Thoracic aorta (tissue), 2 donors: ENCODE measurements at places on chromosomes 3 and 15.

DNA sequence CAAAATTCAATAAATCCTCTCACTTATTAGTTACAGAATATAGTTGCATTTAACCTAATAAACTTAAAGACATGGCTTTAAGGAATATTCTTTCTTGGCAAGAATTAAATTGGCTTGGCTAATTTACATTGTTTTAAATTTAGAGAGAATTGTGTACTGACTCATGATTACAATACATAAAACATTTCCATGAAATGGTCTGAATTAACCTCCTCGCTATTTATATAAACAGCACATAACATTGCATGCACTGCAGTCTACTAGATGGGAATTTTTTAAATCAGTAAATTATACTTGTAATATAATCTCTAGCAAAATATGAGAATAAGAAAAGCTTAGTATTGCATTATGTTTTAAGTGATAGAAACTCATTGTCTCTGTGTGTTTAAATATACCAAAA, 268.9 kb downstream of the SHOX2 start:
- H3K27ac ChIP-seq: no peak overlapping the region
- H3K27me3 ChIP-seq: no peaks in the 10 kb centered on the region
- H3K36me3 ChIP-seq: no peaks in the 10 kb centered on the region
- no peaks in the 10 kb centered on the region for H3K4me1 ChIP-seq
- no peak for DNase-seq

- DNase-seq: no peak
- no peak overlapping the region for H3K4me3 ChIP-seq
- H3K27me3 ChIP-seq: no peaks in the 10 kb centered on the region
- no peak overlapping the region for H3K27ac ChIP-seq
Observed at GRCh38 chr3:63056932-63057331, 181.7 kb upstream of the CADPS start.

DNA sequence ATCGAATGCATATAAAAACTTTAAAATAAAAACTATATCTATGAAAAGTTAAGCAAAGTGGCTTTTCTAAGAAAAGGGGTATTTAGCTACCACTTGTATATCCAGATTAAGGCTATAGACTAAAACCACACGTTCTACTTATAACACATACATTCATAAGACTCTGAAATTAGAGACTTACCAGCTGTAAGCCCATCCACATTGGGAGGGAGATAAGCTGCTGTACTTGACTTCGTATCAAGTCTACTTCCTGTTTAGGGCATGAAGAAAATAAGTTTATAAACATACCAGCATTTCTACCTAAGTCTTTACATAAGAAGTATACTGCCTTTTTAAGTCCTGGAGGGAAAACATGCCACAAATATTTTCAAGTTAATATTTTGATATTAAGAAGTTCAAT, 27.7 kb downstream of the AQR start:
- DNase-seq: no peak
- H3K27me3 ChIP-seq: no peaks in the 10 kb centered on the region
- H3K4me1 ChIP-seq: peaks cover 6% of the 10 kb centered on the region
- no peak overlapping the region for H3K4me3 ChIP-seq

DNA sequence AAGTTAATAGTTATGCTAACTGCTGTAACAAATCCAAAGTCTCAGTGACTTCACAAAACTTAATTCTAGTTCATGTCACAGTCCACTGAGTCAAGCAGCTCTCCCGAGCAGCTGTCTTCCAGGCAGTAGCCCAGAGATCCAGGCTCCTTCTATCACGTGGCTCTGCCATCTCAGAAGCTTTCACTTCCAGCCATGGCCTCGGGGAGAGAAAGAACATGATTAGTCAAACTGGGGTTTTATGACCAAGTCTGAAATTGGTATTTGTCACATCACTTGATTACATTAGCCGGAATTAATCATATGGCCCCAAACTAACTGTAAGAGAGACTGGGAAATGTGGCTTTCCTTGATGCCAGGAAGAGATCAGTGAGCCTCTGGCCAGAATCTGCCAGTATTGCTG, 70.2 kb upstream of the DGKG start:
- H3K27me3 ChIP-seq: no peaks in the 10 kb centered on the region
- no peak for DNase-seq
- no peak overlapping the region for H3K4me3 ChIP-seq
- H3K27ac ChIP-seq: no peak overlapping the region

DNA sequence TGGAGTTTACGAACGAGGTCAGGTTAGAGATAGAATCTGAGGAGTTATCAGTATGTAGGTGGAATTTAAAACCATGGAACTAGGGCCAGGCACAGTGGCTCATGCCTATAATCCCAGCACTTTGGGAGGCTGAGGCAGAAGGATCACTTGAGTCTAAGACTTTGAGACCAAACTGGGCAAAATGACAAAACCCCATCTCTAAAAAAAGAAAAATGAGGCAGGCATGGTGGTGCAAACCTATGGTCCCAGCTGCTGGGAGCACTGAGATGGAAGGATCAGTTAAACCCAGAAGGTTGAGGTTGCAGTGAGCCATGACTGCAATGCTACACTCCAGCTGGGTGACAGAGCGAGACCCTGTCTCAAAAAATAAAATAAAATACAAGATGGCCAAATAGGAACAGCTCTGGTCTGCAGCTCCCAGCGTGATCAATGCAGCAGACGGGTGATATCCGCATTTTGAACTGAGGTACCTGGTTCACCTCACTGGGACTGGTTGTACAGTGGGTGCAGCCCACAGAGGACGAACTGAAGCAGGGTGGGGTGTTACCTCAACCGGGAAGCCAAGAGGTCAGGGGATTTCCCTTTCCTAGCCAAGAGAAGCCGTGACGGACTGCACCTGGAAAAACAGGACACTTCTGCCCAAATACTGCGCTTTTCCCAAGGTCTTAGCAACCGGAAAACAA, 33.3 kb downstream of the ZMAT3 start:
- no peak for DNase-seq
- no peaks in the 10 kb centered on the region for H3K27me3 ChIP-seq
- H3K4me3 ChIP-seq: no peak overlapping the region
- H3K4me1 ChIP-seq: peaks cover 21% of the 10 kb centered on the region
- H3K27ac ChIP-seq: no peak overlapping the region

DNA sequence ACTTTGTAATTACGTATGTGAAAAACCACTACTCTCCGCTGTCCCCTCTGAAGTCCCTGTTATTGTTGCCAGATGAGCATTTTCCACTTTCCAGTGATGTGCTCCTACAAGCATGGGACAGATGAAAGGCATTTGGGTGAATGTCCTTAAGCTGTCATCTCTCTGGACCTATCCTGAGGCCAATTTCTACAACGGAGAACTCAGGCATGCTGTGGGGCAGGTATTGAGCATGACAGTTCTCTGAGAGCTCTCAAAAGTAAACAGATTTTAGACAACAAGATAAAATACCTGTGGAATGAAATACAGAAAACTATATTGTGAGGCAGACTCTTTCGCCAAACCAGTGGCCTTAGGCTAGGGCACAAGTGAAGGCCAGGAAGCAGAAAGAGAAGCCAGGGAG, 656.5 kb upstream of the NR2F2 start:
- H3K27ac ChIP-seq: no peak overlapping the region
- H3K4me3 ChIP-seq: no peak overlapping the region
- DNase-seq: no peak
- H3K36me3 ChIP-seq: no peaks in the 10 kb centered on the region

DNA sequence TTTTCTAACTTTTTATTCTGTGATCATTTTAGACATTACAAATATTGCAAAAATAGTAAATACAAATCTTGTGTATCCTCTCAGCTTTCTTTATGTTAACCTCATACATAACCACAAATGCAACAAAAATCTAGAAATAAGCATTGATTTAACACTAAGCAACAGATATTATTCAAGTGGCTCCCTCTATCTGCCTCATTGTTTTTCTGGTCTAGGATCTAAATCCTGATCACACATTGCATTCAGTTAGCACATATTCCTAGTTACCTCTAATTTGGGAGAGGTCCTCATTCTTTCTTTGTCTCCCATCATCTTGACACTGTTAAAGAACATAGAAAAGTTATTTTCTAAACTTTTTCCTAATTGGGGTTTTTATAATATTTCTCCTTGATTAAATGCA, 1126.0 kb downstream of the ROBO2 start:
- H3K27me3 ChIP-seq: no peaks in the 10 kb centered on the region
- H3K27ac ChIP-seq: no peak overlapping the region
- no peaks in the 10 kb centered on the region for H3K36me3 ChIP-seq
- no peaks in the 10 kb centered on the region for H3K4me1 ChIP-seq

- H3K27ac ChIP-seq: no peak overlapping the region
- no peaks in the 10 kb centered on the region for H3K4me1 ChIP-seq
Observed at GRCh38 chr3:179977356-179977755, 59.4 kb downstream of the PEX5L start.

DNA sequence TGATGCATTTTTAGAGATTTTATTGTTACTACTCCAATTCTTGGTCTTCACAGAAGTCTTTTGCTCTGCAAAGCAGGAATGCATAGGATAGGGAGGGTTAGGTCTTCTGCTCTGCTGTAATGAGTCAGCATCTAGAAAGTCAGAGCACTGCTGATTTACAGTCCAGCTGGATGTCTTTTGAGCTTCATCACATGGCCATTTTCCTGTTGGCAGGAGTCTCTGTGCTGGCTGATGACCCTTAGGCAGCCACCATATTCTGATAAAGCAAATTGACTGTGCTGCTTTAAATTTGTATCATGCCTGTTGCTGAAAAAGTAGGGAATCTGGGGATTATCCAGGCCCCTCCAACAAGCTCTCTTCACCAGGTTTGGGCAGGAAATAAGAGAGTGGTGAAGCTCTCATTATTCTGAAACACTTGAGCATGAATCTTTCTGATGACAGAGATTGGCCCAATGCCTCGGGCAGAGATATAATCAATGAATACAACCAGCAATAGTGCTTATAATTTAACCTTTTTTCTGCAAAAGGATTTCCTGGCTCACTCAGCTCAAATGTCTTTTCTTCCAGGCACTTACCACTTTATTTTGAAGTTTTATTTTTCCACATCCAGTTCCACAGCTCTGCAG, 9.7 kb upstream of the CRBN start:
- no peaks in the 10 kb centered on the region for H3K4me1 ChIP-seq
- DNase-seq: no peak
- H3K4me3 ChIP-seq: no peak overlapping the region
- no peaks in the 10 kb centered on the region for H3K36me3 ChIP-seq

DNA sequence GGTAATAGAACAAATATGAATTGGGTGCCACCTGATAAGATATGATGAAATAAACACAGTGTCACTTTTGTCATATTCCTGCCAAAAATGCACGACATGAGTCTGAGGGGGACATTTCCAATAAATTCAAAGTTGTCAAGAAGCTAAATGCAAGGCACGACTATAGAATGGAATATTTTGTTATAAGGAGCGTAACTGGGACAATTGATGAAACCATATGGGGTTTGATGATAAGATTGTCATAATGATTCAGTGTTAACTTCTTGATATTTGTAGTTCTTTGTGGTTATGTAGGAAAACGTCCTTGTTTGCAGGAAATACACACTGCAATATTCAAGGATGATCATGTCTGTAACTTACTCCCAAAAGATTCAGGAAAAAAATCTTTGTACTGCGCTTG, 163.3 kb downstream of the MEX3B start:
- peaks cover 16% of the 10 kb centered on the region for H3K4me1 ChIP-seq
- no peaks in the 10 kb centered on the region for H3K27me3 ChIP-seq
- H3K27ac ChIP-seq: no peak overlapping the region

GRCh38 chr3:45885979-45886705, at the start of gene CCR9:
TSS of gene CCR9 (plus strand) at chr3:45886543. CDS start at chr3:45894934, 8,391 bp downstream.
- no peaks in the 10 kb centered on the region for H3K4me1 ChIP-seq
- no peaks in the 10 kb centered on the region for H3K27me3 ChIP-seq
- no peaks in the 10 kb centered on the region for H3K36me3 ChIP-seq
- no peak within 1 kb of the TSS for H3K27ac ChIP-seq

- no peak for DNase-seq
- no peaks in the 10 kb centered on the region for H3K36me3 ChIP-seq
- H3K4me1 ChIP-seq: no peaks in the 10 kb centered on the region
- no peaks in the 10 kb centered on the region for H3K27me3 ChIP-seq
- H3K27ac ChIP-seq: no peak overlapping the region
- no peak overlapping the region for H3K4me3 ChIP-seq
Observed at GRCh38 chr3:159114582-159114981, 312.7 kb downstream of the MFSD1 start.

GRCh38 chr15:84810073-84810840, 6.9 kb upstream of the ALPK3 start:
- DNase-seq: no peak
- no peak overlapping the region for H3K4me3 ChIP-seq
- H3K4me1 ChIP-seq: no peaks in the 10 kb centered on the region
- H3K27me3 ChIP-seq: no peaks in the 10 kb centered on the region
- no peaks in the 10 kb centered on the region for H3K36me3 ChIP-seq
- no peak overlapping the region for H3K27ac ChIP-seq

DNA sequence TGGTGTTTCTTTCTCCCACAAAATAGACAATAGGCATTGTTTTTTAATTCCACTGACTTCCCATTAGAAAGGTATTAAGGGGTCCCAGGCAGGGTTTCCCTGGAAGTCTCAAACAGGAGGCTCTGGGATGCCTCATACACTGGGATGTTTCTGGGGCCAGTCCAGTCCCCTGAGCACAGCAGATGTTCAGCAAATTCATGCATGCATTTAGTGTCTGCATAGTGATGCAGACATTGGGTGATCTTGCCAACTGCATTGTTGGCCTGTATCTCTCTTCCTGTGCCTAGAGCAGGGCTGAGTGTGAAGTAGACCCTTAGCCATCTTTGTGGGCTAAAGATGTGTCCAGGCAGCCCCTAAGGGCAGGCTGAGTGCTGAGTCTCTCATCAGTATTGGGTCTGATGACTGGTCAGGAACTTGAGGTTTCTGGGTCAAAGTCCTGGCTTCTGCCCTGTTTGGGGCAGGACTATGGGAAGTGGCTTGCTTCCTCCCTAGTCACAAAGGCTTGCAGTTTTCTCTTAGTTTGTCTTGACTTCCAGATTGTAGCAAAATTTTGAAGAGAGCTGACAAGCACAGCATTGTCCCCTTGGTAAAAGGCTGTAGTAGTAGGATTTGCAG, 56.5 kb downstream of the BSN start:
- H3K27ac ChIP-seq: no peak overlapping the region
- DNase-seq: no peak
- no peaks in the 10 kb centered on the region for H3K4me1 ChIP-seq
- no peaks in the 10 kb centered on the region for H3K27me3 ChIP-seq
- H3K4me3 ChIP-seq: no peak overlapping the region
- no peaks in the 10 kb centered on the region for H3K36me3 ChIP-seq

GRCh38 chr3:149366031-149366430, 11.4 kb downstream of the TM4SF1 start:
- H3K36me3 ChIP-seq: peaks cover 7% of the 10 kb centered on the region
- DNase-seq: no peak
- H3K4me1 ChIP-seq: peaks cover 11% of the 10 kb centered on the region
- no peaks in the 10 kb centered on the region for H3K27me3 ChIP-seq
- no peak overlapping the region for H3K27ac ChIP-seq

DNA sequence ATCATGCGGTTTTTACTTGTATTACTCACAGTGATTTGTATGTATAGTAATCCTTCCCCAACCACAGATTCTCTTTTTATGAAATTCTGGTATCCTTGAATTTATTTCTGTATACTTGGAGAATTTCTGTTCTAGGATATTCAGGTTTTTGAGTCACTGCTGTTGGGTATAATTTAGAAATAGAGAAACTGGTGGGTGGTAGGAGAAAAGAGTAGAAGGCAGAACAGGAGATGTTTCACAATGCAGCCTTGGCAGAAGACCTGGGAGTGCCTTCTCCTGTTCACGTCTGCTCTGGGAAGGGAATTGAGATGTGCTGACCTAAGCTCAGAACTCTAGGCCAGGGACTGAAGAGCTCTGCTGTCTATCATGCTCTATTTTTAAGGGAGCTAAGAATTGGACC, 193.6 kb downstream of the EPHB1 start:
- H3K27me3 ChIP-seq: no peaks in the 10 kb centered on the region
- H3K27ac ChIP-seq: no peak overlapping the region
- H3K4me3 ChIP-seq: no peak overlapping the region
- no peaks in the 10 kb centered on the region for H3K4me1 ChIP-seq
- no peaks in the 10 kb centered on the region for H3K36me3 ChIP-seq

GRCh38 chr3:181623924-181624694, 87.6 kb upstream of the SOX2 start:
- H3K4me1 ChIP-seq: no peaks in the 10 kb centered on the region
- H3K36me3 ChIP-seq: no peaks in the 10 kb centered on the region
- H3K27ac ChIP-seq: no peak overlapping the region
- DNase-seq: no peak
